NCI-H2081 (cell line): ENCODE measurements at places on chromosomes 3 and 15.

- no peak for DNase-seq
These were observed 179.1 kb upstream of the LPP start for GRCh38 chr3:187974871-187975271.

- no peak for DNase-seq
These were observed 68.3 kb downstream of the CD47 start for GRCh38 chr3:108022256-108023150.

GRCh38 chr3:14801668-14802380 is 16.9 kb upstream of the FGD5 start:
- no peak for DNase-seq

- DNase-seq = no peak
These were observed 546.6 kb downstream of the MFSD1 start for GRCh38 chr3:159348431-159348830.

DNA sequence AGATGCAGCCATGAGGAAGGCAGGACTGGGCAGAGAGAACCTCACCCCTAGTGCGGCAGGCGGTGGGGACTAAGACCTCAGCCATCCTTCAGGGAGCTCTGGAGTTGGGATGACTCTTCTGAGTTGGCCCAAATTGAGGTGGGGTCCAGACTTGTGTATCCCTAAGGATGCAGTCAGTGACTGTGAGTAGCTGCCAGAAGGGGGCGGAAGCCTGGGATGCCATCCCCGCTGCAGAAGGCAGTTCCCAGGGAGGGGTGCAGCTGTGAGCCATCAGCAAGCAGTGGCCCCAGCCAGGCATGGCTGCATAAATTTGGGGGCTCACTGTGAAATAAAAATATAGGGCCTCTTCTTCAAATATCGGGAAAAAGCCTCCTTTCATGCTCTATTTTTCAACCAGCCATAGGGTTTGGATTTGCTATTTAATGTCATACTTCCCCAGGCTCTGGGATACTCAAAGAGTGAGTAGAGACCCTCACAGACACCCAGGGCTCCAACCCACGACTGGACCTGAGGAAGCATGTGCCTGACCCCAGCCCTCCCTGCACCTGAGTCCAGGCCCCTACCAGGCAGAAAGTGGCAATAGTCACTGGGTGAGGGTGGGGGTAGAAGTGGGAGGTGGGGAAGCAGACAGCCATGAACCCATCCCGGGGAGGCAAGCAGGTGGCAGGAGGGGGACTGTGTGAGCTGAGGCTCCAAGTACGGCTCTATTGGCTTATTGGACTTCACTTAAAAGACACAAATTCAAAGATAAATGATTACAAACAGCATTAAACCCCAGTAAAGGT is 30.5 kb downstream of the GRK7 start:
- no peak for DNase-seq

- DNase-seq = no peak
These were observed 319.2 kb downstream of the SLC9A9 start for GRCh38 chr3:143529018-143529478.

DNA sequence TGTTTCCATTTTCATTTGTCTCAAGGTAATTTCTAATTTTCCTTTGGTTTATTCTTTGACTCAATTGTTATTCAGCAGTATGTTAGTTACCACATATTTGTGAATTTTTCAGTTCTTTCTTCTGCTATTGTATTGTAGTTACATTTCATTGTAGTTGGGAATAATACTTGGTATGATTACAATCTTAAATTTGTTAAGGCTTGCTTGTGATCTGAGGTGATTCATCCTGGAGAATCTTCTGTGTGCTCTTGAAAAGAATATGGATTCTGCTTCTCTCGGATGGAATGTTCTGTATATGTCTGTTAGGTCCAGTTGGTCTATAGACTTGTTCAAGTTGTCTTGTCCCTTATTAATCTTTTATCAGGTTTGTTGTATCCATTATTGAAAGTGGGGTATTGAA is 63.4 kb upstream of the VEPH1 start:
- DNase-seq = no peak

GRCh38 chr3:54983266-54984099 is 55.6 kb upstream of the LRTM1 start:
- DNase-seq = no peak

DNA sequence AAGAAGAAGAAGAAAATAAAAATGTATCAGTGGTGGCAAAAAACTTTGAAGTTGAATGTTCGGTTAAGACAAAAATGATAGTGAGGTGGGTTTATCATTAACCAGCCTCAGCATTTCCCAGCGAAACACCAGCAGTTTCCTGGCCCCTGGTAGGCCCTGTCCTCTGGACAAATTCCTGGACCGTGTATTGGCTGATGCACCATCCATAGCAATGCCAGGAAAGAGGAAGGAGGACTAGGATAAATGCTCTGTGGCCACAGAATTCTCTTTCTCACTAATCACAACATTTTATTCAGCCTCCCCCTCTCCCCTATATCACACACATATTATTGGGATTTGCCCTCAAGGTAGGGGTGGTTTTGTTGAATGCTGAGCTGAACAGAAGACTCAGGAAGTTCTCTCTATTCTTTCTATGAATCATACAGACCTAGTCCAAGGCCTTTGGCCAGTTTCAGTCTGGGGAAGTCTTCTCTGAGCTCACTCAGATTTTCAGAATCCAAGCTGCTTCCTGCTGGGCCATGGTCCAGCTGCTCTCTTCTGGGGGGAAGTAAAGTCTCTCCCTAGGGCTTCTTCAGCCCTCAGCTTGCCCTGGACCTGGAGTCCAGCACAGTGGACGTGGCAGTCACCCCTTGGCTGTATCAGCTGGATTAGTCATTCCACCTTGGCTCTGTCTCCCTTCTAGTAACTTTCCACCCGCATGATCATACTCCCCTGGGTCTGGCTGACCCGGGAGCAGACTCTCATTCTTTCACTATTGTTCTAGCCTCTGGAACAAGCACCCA is 27.6 kb downstream of the SLC28A1 start:
- no peak for DNase-seq

DNA sequence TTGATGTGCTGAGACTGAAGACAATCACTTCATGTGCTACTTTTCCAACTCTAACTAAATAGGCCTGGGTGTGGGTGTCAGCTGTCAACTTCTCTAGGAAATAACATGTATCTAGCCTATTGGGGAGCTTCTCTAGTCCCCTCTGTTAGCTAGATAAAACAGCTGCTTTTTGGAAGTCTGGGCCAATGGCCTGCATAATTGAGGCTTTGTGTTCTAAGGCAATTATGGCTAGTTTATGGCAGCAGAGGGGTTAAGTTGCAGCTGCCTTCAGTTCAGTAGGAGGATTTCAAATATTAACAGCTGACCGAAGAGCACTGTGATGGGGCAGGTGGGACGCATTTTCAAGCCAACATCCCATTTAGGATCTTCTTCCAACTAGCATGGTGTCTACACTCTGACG is 6.4 kb downstream of the COL8A1 start:
- no peak for DNase-seq

GRCh38 chr3:19539518-19540392 is 391.4 kb downstream of the KCNH8 start:
- DNase-seq = no peak

- no peak for DNase-seq
These were observed 160.6 kb upstream of the ARHGEF26 start for GRCh38 chr3:153960458-153961074.
